ENCODE measurements at places on chromosomes 1 and 21.
A peak's percentile ranks its signal among the peaks of the same experiment; 100 is the strongest.

DNA sequence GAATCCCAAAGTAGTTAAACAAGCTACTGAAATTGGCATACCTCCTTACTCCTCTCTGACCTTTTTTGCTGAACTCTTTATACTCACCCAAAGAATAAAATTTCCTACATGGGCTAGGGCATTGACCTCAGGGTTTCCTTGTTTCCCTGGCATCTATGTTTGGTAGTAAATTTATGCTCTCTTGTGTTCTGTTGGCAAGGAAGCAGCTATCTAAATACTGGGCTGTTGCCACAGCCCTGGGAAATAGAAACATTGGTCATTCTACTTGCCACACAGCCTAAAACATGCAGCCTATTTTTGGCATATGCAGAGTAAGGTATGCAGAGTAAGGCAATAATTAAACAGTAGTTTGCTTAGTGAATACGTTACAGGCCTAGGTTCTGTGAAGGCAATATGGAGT lies 351.4 kb downstream of the HLX start:
- DNase-seq = no peak

DNA sequence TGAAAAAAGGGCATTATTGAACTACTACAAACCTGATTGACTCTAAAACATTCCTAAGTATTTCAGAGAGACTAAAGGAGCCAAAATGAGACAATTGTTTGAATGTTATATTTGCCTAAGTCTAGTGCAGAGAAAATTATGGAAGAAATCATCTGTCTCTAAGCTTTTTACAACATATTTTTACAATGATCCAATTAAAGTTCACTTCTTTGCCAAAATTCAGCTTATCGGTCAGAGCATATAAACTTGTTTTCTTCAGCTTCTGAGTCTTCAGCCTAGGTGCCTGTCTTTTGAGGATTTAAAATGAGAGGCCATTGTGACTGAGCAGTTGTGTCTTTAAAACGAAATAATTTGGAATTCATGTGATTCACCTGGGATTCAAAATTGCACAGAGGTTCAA lies 181.2 kb upstream of the SGIP1 start:
- no peak for DNase-seq

- peak; percentile 41 for DNase-seq
Measured at GRCh38 chr21:35697321-35697808, 363.0 kb downstream of the SETD4 start.

- no peak for DNase-seq
Measured at GRCh38 chr1:162144853-162145252, 75.4 kb downstream of the NOS1AP start.

GRCh38 chr1:49556676-49557234 lies 467.0 kb downstream of the AGBL4 start:
- DNase-seq = no peak

DNA sequence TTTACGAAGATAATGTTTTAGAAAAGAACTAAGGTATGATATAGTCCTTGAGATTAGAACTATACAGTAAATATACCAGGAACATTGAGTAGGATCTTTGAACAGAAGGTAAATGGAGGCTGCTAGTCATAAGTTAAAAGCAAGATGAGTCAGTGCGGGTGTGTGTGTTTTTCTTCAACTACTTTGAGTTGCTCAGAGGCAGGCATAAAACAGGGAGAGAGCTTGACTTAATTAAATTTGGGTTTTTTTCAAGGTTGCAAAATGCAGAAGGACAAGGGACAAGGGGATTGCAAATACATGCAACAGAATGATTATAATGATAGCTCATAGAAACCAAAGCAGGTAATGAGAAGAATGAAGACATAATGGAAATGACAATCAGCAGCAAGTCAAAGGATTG lies 815.1 kb downstream of the NCAM2 start:
- no peak for DNase-seq

DNA sequence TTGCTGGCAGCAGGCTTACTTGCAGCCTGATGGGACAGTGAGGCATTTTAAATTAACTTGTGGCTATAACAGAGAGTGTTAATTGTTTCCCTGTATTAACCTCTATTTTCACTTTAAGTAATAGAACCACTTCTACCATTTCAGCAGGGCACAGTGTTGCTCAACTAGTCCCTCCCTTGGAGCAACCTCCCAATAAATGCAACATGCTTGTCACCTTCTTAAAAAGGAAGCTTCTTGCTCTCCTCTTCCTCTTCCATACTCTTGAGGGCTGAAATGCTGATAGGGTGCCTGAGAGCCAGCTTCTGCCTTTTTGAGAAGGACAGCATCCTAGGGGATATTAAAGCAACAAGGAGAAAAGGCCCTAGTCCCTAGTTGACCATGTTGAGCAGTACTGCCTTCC lies 52.1 kb downstream of the C4BPA start:
- DNase-seq = no peak

DNA sequence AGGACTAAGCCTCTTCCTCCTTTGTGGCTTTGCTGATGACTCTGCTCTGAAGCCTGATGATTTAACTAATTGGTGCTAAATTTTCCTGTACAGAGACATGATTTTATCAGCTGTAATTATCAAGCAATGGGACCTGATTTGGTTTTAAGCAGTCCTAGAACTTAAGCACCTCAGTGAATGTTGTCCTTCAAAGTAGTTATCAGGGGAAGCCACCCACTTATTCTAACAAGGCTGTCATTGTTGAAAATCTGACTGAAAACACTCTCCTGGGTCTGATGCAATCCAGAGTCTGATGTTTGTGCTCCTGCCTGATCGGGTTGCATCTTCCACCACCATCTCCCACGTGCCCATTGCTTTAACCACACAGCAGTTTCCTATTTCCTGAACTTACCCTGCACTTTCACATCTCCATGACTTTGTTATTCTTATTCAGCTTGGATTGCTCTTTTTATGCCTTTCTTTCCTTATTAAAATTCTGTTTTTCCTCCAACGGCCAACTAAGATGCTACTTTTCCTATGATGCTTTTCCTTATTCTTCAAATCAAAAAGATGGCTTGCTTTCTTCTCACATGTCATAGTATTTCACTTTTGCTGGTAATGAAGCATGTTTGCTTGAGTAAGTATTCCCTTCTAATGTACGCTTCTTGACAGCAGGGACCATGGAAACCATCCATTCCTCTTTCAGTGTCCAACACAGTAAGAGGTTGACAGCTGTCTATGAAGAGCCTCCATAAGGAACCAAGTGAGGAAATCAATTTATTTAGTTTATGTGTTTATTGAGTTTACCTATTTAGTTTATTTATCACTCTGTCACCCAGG lies 55.0 kb downstream of the S1PR1 start:
- DNase-seq = no peak

- DNase-seq = no peak
Measured at GRCh38 chr1:68164918-68165317, 67.4 kb downstream of the WLS start.

DNA sequence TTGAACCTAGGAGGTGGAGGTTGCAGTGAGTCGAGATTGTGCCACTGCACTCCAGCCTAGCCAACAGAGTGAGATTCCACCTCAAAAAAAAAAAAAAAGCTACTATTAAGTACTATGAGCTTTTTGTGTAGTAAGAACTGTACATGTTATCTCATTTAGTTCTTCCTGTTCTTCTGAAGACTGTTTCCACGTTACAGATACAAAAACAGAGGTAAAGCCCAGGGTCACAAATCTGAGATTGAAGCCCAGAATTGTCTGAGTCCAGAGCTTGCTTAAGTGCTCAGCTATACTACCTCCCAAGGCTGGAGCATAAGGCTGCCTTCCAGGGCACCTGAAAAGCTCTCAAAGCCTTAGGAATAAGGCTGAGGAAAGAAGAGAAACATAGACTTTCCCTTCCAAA lies 2.9 kb downstream of the FABP3 start:
- DNase-seq = no peak

DNA sequence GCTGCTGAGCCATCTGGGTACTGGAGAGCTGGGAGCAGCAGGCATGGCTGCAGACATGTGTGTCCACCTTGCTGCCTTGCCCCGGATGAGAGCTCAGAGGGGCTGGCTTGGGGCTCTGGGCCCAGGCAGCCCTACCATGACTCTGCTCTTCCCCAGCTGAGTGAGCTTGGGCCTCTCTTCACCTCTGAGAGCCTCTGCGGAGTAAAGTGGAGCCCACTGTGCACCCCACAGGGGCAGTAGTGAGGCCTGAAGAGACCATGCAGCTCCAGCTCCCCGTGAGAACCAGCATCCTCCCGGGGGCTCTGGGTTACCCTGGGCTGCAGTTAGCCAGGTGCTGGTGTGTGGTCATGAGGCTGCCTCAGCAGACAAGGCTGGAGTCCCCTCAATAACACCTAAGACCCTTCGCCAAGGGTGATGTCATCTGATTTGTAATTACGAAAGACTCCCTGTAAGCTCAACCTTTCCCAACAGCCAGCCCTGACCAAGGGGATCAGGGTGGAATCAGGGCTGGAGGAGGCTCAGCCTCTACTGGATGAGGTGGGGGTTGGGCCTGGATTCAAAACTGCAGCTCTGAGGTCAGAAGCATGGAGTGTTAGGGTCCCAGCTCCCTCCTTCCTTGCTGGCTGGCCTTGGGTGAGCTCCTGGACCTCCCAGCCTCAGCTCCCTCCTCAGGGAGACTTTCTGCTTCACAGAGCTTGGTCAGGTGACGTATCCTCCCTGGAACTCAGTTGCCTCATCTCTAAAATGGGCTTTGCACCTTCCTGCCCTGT lies 308.0 kb downstream of the MATN1 start:
- no peak for DNase-seq

- DNase-seq = no peak
Measured at GRCh38 chr1:202462342-202463076, 114.0 kb downstream of the PPP1R12B start.

GRCh38 chr21:41164981-41165655 lies 2.8 kb upstream of the BACE2 start:
- DNase-seq = no peak

DNA sequence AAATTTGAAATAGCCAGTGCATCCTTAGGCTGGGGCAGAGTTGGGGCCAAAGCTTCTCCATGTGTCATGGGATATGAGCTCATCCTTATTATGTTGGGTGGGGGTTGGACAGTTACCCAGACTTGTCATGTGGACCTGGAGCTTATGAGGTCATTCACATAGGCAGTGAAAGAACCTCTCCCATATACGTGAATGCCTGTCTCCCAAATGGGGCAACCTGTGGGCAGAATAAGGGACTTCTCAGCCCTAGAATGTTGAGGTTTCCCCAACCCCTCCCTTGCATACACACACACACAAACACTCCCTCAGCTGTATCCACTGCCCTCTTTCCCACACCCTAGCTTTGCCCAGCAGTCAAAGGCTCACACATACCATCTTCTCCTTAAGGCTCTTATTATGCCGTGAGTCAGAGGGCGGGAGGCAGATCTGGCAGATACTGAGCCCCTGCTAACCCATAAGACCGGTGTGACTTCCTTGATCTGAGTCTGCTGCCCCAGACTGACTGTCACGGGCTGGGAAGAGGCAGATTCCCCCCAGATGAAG lies 2.3 kb upstream of the IVL start:
- DNase-seq = no peak

- DNase-seq = no peak
Measured at GRCh38 chr1:51385776-51386175, 55.4 kb upstream of the TTC39A start.

DNA sequence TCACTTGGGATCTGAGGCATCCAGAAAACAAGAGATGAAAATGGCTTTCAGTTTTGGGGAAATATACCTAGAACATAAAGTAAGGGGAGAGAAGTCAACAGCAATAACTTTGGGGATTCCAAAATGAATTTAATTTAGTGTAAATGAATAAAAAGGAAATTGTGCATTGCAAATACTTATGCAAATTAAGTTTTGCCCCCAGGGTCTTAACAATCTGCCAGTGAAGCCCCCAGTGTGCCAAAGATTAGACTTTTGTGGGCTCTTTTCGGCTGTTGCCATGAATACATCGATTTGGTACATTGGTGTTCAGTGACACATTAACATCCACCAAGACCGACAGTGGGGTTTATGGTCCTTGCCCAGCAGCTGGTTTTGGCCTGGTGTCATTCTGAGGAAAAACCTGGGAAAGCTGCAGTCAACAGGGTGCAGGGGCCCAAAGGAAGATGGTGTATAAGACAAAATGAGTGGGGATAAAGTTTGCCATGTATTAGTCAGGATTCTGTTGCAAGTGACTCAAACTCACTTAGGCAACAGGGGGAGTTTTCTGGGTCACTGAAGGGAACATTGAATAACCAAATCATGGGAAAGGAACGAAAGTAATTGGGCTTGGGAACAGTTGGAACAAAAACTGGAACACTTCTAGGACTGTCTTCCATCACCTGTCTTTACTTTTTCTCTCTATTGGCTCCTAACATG lies 30.2 kb upstream of the IGSF3 start:
- no peak for DNase-seq

GRCh38 chr21:35732788-35733187 lies 327.5 kb downstream of the SETD4 start:
- DNase-seq = no peak

GRCh38 chr1:186722711-186723309 lies 42.6 kb upstream of the PTGS2 start:
- DNase-seq = no peak

GRCh38 chr1:53465023-53465957 lies 6.1 kb downstream of the DMRTB1 start:
- DNase-seq = no peak

DNA sequence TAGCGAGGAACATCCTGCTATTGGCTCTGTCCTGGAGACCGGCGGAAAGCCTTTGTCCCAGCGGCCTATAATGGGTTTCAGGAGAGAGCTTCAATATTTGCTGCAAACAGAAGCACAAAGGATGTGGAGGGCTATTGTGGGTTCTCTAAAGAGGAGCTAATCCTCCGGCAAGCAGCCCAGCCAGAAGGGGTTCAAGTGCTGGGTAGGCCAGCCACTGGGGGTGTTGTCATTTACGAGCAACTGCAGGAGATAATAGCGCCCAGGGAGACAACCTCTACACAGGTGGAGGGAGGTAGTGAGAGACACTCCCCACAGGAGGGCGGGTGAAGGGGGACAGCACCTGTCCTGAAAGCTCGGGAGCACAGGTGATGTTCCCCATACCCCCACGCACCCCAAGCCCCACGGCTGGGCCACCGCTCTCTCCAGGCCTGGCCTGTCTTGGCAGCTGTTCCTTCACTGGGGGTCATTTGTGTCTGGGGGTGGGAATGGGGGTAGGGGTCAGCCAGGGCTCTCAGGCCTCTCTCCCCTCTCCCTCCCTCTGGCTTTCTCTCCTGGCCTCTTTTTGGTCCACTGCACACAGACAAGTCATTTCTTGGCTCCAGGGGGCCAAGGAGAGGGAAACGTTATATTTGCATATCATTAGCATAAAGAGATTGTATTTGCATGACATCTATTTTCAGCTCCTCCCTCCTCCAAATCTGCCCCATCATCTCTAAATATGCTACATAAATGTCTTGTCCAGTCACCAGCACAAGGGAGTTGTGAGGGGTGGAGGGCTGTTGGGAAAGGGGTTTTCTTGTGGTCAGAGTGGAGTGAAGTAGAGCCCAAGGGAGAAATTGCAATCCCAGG lies 22.0 kb upstream of the SLC26A9 start:
- DNase-seq = no peak

DNA sequence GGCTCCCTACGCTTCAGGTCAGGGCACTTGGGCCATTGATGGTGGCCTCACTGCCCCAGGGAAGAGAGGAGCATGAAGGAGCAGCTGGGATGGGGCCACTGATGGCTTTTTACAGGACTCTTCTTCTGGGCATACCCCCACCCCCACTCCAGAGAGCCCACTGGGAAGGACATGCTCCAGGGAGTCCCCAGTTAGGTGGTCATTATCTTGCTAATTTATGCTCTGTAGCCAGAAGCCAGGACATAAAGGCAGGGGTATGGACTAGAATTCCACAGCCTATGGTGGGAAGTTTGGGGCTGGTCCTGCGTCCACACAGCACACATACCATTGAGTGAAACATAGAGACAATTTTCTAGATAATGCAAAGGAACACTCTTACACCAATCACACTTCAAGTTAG lies 8.8 kb upstream of the GRIK3 start:
- DNase-seq = no peak
